ENCODE measurements at places on chromosomes 7 and 10.
A peak's percentile ranks its signal among the peaks of the same experiment; 100 is the strongest.

DNA sequence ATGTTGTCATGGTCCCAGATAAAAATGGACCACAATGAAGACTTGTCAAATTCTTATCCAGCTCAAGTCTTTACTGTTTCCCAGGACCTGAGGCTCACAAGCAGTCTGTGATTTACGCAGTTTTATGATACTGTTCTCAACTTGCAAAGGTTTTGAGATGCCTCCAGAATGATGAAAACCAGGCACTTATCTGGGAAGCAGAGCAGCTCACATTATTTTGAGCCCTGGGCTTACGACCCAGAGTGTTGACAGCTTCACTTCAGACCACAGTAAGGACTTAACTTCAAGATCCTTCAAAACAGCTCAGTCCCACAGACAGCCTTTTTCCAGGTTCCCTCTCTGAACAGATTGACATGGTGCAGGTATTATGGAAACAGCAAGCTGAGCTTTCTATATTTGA, 236.1 kb downstream of the RNLS start:
- no peak for DNase-seq

GRCh38 chr7:78370936-78371335, 572.4 kb downstream of the PHTF2 start:
- no peak for DNase-seq

DNA sequence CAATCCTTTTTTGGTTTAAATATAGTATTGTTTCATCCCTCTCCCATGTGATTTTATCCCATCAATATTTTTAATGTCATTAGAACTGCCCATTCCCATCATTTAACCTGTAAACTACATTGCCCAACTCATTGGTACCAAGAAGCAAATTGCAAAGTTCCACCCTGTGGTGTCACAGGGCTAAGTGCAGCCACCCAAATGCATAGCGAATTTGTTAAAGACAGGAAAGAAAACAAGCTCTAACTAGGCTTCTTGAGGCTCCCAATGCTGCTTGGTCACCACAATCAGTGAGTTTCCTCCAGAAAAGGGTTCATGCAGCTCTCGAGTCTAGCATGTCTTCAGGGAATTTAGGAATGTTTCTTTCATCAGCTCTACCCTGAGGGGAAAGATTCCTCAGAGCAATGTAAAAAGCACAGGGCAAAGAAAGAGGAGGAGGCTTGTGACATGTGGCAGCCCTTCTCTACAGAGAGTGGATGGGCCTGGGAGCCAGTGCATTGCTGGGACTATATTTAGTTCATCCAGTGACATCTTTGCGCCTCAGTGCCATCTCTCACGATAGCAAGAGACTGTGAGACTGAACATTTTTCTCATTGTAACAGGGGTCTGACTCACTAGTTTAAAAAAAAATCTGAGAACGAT, 58.1 kb downstream of the CAV1 start:
- DNase-seq, result peak; percentile 27

GRCh38 chr7:54833001-54833467, 74.0 kb upstream of the SEC61G start:
- no peak for DNase-seq

GRCh38 chr10:10038348-10038747, 979.3 kb upstream of the CELF2 start:
- DNase-seq, result no peak

DNA sequence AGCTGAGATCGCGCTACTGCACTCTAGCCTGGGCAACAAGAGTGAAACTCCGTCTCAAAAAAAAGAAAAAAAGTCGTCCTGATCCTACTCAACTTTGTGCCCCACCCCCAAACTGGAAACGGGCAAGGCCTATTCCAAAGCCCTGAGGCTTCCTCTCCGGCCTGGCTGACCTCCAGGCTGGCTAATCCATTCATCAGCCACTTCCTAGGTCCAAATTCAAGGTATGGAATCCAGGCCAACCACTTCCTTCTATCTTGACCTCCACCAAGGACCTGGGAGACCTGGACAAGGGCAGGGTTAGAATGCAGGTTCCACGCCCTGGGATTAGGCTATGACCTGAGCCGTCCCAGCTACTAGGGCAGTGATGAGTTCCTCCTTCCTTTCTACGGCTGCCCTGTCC, 20.4 kb upstream of the EIF4H start:
- DNase-seq, result no peak

DNA sequence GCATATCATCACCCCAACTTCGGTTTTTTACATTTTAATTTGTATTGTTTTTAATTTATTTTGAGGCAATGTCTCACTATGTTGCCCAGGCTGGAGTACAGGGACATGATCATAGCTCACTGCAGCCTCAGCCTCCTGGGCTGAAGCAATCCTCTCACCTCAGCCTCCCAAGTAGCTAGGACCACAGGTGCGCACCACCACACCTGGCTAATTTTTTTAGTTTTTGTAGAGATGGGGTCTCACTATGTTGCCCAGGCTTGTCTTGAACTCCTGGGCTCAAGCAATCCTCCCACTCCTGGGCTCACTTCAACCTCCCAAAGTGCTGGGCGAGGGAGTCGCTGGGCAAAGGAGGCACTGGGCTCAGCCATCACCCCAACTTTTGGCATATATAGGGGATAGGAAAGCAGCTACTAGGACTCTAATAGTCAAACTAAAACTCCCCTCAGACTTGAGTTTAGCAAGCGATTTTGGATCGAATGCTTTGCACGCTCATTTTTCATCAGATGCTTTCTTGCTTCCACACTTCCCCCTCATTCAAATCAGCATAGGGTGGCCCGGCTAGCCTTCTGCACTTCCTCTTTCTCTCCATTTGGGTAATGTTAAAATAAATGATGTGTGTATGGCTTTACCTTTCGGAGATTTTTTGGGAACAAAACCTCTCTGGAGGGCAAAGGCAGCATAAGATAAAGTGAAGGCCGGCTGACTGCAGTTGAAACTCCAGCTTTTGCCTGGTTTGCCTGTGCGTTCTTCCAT, 20.8 kb upstream of the NMT2 start:
- no peak for DNase-seq

DNA sequence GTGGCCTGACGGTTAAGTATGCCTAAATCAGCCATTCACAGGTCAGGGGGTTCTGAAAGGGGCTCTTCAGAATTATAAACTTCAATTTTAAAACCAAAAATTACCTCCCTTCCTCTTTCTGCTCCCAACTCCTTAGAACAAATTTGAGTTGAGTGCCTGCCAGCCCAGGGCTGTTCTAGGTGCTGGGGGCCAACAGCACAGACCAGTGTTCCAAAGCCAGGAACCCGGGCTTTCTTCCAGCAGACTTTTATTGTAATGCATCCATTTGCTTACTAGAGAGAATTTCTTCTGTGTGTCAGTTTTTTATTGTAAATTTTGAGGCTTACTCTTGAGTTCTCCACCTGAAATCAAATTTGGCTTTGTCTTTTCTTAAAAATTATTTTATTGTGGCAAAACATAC, 238.5 kb downstream of the CACNB2 start:
- peak; percentile 21 for DNase-seq

GRCh38 chr10:86687750-86688149, 19.4 kb downstream of the LDB3 start:
- no peak for DNase-seq

DNA sequence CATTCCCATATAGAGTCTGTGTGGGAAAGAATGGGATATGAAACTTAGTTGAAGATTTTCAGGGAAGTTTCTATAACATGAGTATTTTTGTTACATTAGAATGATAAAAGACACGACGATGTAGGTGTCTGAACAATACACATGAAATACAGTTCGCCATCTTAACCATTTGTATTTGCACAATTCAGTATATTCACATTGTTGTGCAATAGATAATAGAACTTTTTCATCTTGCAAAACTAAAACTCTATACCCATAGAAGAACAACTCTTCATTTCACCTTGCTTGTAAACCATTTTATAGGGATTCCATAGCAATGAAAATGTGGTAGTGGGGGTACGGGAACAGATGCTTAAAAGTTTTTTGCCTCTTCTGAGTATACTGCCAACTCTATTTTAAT, 32.8 kb downstream of the SLC39A12 start:
- no peak for DNase-seq

- peak; percentile 65 for DNase-seq
Measured at GRCh38 chr10:6145166-6145987, 56.5 kb downstream of the RBM17 start.

GRCh38 chr7:39971924-39972323, 21.9 kb downstream of the CDK13 start:
- DNase-seq, result no peak

GRCh38 chr7:139777133-139777891, 486 bp downstream of the HIPK2 start:
- DNase-seq, result peak; percentile 59

- DNase-seq, result no peak
Measured at GRCh38 chr7:134637441-134637840, 9.2 kb upstream of the BPGM start.

GRCh38 chr10:35542303-35542702, 62.8 kb upstream of the GJD4 start:
- no peak for DNase-seq

- DNase-seq, result no peak
Measured at GRCh38 chr10:61837755-61838171, 63.7 kb upstream of the ARID5B start.

DNA sequence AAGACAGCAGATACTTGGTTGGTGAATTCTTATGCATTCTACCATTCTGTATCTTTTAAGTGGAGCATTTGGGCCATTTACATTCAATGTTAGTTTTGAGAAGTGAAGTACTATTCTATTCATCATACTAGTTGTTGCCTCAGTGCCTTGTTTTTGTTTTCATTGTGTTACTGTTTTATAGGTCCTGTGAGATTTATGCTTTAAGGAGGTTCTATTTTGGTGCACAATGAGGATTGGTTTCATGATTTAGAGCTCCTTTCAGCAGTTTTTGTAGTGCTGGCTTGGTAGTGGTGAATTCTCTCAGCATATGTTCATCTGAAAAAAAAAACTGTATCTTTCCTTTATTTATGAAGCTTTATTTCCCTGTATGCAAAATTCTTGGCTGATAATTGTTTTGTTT, 23.3 kb upstream of the WNT2 start:
- DNase-seq, result no peak

- no peak for DNase-seq
Measured at GRCh38 chr10:16816830-16817124, 447 bp downstream of the RSU1 start.

DNA sequence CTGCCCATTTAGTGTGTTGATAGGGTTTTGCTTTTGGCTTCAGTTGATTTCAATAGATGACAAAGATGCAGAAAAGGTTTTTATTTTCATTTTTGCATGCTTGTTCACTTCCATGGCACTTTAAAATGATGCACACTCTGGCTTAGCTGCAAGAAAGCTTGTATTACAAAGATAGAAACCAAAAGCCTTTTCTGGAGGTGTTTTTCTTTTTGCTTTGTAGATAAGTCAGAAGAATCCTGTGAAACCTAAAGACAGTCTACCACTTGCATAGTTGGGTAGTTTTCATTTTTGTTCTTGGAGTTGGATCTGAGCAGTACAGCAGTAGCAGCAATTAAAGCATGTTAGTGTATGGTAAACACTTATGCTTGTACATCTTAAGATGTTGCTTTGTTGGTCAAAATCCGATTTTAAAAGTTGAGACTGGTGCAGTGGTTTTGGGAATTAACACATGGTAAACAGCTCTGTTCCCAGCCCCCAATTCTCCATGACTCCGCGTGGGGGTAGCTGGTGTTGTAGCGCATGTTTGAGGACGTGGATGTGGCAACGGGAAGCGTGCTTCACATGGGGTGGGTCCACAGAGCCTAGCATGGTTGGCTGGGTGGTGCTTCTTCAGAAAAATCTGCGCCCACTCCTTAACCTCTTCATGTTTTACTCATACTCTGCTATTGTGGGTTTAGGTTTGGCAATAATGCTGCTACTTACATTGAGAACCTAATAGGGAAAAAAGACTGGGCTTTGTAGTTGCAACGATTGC, 19.8 kb downstream of the CCNY start:
- DNase-seq, result no peak

- DNase-seq, result peak; percentile 83
Measured at GRCh38 chr10:14259696-14260566, 70.8 kb downstream of the FRMD4A start.
